Progenitor cell of endocrine pancreas (in vitro differentiated cells): ENCODE measurements at places on chromosomes 2 and 18.

GRCh38 chr2:46066116-46066515, 231.1 kb upstream of the EPAS1 start:
- no peak for DNase-seq

DNA sequence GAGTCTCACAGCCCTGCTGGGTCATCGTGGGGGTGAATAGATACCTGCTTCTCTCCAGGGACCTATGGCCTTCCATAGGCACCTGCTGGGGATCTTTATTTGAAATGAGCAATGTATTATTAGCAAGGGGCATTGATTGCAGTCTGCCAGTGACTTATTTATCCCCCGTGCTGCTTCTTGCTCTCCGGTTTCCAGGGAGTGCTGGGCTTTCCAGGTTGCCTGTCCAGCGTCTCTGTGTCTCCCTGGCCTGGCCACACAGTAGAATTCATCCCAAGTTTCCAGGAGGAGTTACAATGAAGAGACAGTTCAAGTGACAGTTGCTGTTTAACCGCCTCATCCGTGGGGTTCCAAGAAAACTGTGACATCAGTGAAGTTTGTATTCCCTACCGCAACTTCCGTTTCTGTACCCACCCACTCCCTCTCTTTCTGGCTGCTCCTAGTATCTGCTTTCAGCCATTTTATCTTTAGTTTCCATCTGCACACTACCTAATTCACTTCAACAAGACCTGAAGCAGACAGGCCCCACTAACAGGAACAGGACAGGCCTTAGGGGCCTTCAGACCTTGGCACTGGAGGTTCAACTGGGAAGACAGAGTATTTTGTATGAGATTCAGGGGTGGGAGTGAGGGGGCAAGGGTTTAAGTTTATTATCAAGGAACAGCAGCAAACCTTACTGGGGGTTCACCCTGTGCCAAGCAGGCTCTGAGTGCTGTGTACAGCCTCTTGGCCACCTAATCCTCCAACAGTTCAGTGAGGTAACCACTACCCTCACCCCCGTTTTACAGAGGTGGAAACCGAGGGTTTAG, 134.8 kb downstream of the PRKCE start:
- no peak for DNase-seq

DNA sequence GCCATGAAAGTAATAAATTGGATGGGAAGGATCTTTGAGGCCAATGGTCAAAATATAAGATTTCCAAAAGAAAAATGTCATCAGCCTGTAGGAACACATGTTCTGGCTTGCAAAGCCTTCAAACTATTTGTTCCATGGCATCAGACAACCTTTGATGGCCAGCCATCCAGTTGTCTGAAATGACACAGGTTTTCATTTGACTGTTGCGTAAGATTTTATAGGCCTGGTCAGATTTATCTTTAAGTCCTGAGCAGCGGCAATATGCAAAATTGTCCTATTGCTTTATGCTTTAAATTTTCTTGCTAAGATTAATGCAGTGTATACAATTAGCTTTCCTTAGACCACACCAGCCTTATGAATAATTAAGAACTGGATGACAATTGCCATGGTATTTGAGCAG, 167.1 kb downstream of the AGPS start:
- DNase-seq: no peak

GRCh38 chr2:3981446-3981987, 278.1 kb downstream of the DCDC2C start:
- DNase-seq: no peak

GRCh38 chr2:589281-590130, 87.7 kb downstream of the TMEM18 start:
- DNase-seq: no peak

GRCh38 chr18:76467371-76468190, 27.5 kb downstream of the ZNF516 start:
- DNase-seq: no peak

DNA sequence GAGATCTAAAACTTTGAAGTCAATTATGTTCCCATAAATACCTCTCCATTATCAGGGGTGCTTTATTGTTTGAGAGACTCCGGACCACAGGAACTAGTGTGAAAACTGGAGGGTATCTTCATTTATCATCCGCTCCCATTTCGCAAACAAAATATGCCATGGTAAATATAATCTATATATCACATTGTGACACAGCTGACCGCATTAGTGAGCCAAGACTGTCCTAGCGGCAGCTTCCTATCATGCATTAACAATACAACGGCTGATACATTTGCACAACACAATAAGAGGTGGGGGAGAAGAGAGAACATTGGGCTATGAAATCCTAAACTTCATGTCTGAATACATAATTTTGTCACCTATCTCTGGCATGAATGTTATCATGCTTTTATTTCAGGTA, 29.5 kb downstream of the BCL11A start:
- DNase-seq: no peak

DNA sequence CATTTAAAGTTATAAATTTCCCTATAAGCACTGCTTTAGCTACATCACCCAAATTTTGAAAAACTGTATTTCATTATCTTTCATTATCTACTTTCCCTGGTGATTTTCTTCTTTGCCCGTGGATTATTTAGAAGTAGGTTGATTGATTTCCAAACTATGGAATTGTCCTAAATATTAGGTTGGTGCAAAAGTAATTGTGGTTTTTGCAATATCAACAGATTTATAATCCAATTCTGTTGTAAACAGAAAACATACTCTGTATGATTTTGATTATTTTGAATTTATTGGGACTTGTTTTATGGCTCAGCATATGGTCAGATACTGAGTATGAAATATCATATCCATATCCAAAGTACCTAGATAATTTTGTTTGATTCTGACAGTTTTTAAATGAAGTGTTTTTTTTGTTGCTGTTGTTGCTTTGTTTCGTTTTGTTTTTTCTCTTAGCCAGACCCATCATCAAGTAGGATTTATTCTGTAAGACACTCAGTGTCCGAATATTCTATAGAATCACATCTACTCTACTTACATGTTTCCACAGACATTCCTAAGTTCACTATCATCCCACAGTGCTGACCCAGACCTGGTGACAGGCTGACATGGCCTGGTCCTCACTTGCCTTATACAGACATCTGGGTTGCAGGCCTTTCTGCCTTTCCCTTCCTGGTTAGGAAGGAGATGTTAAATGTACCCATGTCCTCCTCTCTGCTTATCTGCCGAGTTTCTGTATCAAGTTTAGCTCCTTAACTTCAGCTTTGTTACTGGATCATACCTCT, 2.1 kb upstream of the TRABD2A start:
- no peak for DNase-seq

DNA sequence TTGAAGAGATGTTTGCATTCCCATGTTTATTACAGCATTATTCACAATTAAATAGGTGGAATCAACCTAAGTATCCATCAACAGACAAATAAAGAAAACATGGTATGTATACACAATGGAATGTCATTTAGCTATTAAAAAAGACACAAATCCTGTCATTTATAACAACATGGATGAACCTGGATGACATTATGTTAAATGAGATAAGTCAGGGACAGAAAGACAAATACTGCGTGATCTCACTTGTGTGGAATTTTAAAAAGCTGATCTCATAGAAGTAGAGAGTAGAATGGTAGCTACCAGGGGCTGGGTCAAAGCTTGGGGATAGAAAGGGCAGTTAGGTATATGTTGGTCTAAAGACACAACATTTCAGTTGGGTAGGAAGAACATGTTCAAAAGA, 376.3 kb downstream of the EPHA4 start:
- DNase-seq: no peak

DNA sequence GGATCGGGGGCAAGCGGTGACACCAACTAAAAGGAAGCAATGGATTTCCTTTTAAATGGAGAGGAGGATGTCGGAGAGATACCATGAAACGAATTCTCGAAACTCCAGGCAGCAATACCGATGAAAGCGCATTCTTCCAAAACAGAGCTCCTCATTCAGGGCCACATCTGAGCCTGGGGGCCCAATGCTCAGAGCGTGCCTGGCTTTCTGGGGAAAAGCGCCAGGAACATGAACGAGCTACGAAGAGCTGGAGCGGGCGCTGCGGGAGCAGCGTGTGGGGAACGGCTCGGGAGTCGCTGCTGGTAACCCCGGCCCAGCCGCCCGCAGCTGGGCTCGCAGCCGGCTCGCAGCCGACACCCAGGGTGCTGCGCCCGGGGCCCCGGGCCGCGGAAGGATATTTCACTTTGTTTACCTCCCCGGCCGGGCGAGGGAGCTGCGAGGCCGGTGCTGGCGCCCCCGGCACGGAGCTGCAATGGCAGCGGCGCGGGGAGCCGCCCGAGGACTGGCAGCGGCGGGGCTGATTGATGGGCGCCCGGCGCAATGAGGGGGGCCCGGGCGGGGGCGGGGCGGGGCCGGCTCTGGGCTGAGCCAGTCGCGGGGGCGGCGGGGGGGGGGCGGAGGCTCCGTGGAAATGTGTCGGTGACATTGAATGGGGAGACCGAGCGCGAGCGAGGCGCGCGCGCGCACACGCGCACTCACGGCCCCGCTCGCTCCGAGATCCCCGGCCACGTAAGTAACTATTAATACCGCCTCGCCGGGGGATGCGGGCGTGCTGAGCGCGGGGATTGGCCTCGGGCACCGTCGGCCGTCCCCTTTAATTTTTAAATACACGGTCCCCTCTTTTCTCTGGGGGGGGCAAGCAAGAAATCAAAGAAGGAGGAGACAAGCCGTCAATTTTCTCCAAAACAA, at the start of gene TRIB2:
Gene TRIB2 (plus strand): TSS at position 655 of the 909 bp plus-strand sequence. CDS start 1,372 bp downstream, outside the sequence.
- peak; percentile 78 for DNase-seq

GRCh38 chr18:6547476-6547875, 132.8 kb upstream of the L3MBTL4 start:
- no peak for DNase-seq

DNA sequence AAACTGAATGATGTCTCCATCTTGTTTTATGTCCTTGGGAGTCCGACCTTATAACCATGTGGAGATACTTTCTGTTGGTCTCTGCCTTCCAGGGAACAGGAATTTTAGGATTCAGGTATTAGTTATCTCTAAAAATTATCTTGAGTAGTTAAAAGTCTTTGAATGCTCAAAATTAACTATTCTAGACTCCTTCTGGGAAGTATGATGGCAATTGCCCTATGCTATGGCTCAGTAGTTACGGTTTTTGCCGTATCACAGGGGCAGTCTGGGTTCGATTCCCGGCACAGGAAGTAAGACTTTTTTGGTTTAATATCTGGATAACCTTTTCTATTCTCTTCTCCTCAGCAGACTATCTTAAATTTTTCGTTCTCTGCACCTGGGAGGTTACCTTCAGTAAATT, 708.7 kb upstream of the LRATD1 start:
- DNase-seq: no peak

GRCh38 chr18:30387401-30387800, 655.1 kb downstream of the DSC3 start:
- no peak for DNase-seq

DNA sequence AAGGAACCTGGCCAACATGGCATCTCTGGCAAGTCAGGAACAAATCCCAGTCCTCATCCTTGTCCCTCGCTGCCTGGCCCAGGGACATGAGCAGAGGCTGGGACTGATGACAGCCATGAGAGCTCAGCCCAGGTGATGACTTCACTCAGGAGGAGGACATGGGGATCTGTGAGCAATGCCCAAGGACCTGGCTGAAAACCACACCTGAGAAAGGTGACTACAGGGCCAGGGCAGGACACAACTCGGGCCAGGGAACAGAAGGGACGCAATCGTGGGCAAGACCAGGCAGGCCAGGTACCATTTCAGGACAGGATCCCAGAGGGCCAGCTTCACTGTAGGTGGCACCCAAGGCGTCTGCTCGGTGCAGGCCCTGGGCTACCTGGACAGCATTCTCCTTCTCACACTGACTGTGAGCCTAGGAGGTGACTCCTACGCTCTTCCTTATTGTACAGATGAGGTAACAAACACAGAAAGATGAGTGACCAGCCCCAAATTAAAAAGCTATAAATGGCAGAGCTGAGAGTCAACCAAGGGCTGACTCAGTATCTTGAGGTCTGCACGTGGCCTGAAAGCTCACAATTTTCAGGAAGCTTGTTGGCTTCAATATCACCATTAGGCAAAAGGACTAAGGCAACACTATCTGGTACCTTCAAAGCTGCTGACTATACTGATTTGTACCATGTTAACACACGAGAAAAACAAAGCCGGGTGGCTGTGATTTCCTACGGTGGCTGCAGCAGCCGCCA, 141.1 kb downstream of the EIPR1 start:
- DNase-seq: no peak

GRCh38 chr2:101762451-101763171, 65.1 kb downstream of the MAP4K4 start:
- DNase-seq: no peak

- no peak for DNase-seq
Observed at GRCh38 chr2:237540823-237541222, 25.6 kb upstream of the PRLH start.

DNA sequence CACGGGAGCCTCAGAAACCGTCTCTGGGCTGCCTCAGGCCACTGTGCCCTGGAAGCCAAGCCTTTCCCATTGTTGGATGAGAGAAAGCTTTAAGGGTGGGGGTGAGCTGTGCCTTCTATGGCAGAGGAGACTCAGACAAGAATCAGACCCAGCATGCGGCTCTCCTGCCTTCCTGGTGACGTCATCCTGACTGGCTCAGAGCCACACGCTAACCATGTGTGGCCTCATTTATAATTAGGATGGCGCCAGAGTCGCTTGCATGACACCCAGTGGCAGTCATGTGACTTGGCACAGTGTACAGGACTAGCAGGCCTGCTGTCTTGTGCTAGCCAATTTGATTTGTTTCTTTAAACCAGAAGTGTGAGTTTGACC, 99.1 kb downstream of the SH3BP4 start:
- DNase-seq: no peak

DNA sequence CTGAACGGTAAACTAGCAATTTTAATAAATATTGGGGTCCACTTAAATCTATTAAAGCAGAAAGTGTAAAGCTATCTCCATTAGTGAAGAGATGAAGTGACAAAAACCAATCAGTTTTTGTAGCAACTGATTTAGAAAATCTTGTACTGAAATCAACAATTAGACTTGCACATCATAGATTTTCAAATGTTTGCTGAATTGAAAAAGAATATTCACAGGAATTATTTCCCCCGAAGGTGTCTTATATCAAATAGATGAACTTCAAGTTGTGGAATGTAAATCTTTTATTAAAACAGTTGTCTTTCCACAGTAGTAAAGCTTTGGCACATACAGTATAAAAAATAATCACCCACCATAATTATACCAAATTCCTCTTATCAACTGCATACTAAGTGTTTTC, 48.7 kb downstream of the ATIC start:
- DNase-seq: no peak

DNA sequence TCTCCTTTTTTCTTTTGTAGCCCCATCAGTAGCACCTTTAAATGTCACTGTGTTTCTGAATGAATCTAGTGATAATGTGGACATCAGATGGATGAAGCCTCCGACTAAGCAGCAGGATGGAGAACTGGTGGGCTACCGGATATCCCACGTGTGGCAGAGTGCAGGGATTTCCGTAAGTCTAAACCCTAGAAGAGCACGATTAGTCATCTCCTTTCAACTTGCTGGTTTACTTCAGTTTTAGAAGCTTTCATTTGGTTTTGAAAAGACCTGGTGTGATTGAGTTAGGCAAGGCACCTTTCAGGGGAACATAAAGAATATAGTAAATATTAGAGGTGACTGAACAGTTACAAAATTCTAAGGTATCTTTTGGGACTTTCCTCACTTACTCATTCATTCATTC, 72.2 kb upstream of the TMEM87B start:
- DNase-seq: no peak
